ENCODE measurements at places on chromosomes 1 and 21. TPM values are rescaled to one million over a fixed set of nuclear protein-coding genes. Genes with fewer than 3 reads are reported as not detected.

The NUDT4B gene
- 1.1 TPM for total RNA-seq

The GUCA2B gene
- not detected for total RNA-seq

- H3K27ac ChIP-seq, result no peak overlapping the region
- no peak overlapping the region for H3K4me3 ChIP-seq
- peaks cover 22% of the 10 kb centered on the region for H3K27me3 ChIP-seq
- no peaks in the 10 kb centered on the region for H3K36me3 ChIP-seq
These were observed 108.3 kb downstream of the KCND3 start for GRCh38 chr1:111880881-111881837.

The S100A7 gene
- total RNA-seq, result not detected

DNA sequence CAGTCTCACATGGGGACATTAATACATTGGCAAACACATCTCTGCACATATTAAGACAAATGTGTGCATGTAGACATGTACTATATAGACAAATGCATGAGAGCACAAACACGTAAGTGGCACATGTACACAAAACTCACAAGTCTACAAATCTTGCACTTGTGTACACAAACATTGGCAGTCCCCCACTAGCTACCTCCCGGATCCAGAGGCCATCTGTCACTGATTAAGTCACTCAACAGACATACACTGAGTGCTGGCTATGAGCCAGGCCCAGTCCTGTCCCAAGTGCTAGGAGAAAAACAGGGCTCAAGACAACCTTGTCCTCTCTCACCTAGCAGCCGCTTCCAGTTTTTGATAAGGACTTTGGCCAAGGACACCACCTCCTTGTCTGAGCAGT lies 7.0 kb downstream of the TCEA3 start:
- H3K4me1 ChIP-seq, result peaks cover 14% of the 10 kb centered on the region
- no peak for DNase-seq
- H3K36me3 ChIP-seq, result no peaks in the 10 kb centered on the region
- no peak overlapping the region for H3K4me3 ChIP-seq

DNA sequence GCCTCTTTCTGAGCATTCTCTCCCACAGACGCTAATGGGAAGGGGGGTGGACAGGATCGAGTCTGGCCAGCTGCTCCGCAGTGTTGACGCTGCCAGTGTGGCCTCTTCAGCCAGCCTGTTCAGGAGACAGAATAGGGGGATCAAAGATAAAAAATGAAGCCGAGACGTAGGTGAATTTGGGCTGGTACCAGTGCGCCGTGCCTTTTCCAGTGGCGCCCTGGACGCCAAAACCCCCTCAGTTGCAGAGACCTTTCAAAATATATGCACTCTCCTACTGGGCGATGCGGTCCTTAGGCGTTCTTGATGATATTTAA lies 1.1 kb downstream of the TTC3 start:
- no peaks in the 10 kb centered on the region for H3K27me3 ChIP-seq
- H3K27ac ChIP-seq, result peak overlapping the region; percentile 94
- no peak for DNase-seq
- H3K36me3 ChIP-seq, result peaks cover 16% of the 10 kb centered on the region

DNA sequence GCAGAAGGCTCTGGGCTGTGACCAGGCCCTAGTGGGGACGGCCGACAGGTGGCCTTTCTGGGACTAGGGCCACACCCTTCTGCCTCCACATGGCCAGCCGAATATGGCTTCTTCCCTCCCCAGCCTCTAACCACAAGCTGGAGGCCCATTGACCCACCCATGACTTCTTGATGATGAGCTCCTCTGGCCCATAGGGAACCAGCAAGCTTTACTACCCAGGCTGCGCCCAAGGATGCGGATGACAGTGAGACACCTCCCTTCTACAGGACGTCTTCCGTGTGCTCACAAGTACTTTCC lies 41.0 kb downstream of the LDLRAD2 start:
- H3K36me3 ChIP-seq, result no peaks in the 10 kb centered on the region
- DNase-seq, result no peak
- H3K4me1 ChIP-seq, result peaks cover 16% of the 10 kb centered on the region
- no peak overlapping the region for H3K4me3 ChIP-seq

The RRP1B gene
- total RNA-seq, result 43.7 TPM

The SLC25A34 gene
- 1.4 TPM for total RNA-seq

GRCh38 chr1:9211291-9211811 lies 23.2 kb upstream of the H6PD start:
- peaks cover 8% of the 10 kb centered on the region for H3K4me1 ChIP-seq
- H3K27ac ChIP-seq, result no peak overlapping the region
- H3K36me3 ChIP-seq, result no peaks in the 10 kb centered on the region
- H3K27me3 ChIP-seq, result peaks cover 21% of the 10 kb centered on the region

The GUCA2A gene
- total RNA-seq, result not detected

The USH2A gene
- total RNA-seq, result not detected

The HFM1 gene
- not detected for total RNA-seq

- no peaks in the 10 kb centered on the region for H3K27me3 ChIP-seq
- peaks cover 28% of the 10 kb centered on the region for H3K36me3 ChIP-seq
- DNase-seq, result peak; percentile 81
These were observed 820 bp upstream of the TTF2 start for GRCh38 chr1:117059334-117059677.

DNA sequence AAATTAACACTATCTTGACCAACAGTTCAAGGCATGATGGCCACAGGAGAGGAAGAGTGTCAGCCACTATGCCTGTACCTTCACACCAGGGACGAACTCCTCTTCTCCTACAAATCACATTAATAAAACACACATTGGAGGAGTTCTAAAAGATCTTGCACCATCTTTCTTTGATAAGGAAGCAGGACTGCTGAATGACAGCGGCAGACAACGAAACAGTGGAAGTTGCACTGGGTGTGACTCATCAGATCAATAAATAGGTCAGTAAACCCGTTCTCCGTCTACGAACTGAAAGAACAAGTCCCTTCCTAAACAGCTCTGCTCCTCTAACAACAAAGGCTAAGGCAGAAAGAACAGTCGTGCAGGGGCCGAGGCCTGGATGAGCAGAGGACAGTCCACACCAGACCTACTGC lies 23.1 kb downstream of the UBE2G2 start:
- no peak overlapping the region for H3K4me3 ChIP-seq
- peak overlapping the region; percentile 29 for H3K27ac ChIP-seq
- H3K27me3 ChIP-seq, result no peaks in the 10 kb centered on the region
- H3K4me1 ChIP-seq, result peaks cover 15% of the 10 kb centered on the region

The CCDC181 gene
- total RNA-seq, result not detected

- H3K4me3 ChIP-seq, result peak overlapping the region; percentile 96
- H3K36me3 ChIP-seq, result peaks cover 3% of the 10 kb centered on the region
- peaks cover 5% of the 10 kb centered on the region for H3K27me3 ChIP-seq
- peak; percentile 54 for DNase-seq
These were observed 2.8 kb upstream of the LIX1L start for GRCh38 chr1:145960468-145961108.

The OR2T2 gene
- not detected for total RNA-seq

The ICOSLG gene
- total RNA-seq, result 6.6 TPM

All from activated CD4-positive, alpha-beta memory T cell treated with anti-CD3 and anti-CD28 coated beads, Interleukin-2, amount 10 ng/mL, durations not matched to agents 7 days and 5 days (primary cell).